ENCODE measurements at places on chromosomes 1 and 21. TPM values are rescaled to one million over a fixed set of nuclear protein-coding genes. Genes with fewer than 3 reads are reported as not detected.

GRCh38 chr1:52691821-52692220 lies 6.3 kb downstream of the COA7 start:
- H3K27ac ChIP-seq: no peak overlapping the region
- no peak for DNase-seq
- H3K27me3 ChIP-seq: no peaks in the 10 kb centered on the region
- no peaks in the 10 kb centered on the region for H3K4me1 ChIP-seq

- DNase-seq: no peak
- no peaks in the 10 kb centered on the region for H3K4me1 ChIP-seq
- H3K4me3 ChIP-seq: no peak overlapping the region
- H3K27ac ChIP-seq: no peak overlapping the region
- no peaks in the 10 kb centered on the region for H3K36me3 ChIP-seq
Measured at GRCh38 chr1:229318056-229318455, 24.8 kb downstream of the CCSAP start.

DNA sequence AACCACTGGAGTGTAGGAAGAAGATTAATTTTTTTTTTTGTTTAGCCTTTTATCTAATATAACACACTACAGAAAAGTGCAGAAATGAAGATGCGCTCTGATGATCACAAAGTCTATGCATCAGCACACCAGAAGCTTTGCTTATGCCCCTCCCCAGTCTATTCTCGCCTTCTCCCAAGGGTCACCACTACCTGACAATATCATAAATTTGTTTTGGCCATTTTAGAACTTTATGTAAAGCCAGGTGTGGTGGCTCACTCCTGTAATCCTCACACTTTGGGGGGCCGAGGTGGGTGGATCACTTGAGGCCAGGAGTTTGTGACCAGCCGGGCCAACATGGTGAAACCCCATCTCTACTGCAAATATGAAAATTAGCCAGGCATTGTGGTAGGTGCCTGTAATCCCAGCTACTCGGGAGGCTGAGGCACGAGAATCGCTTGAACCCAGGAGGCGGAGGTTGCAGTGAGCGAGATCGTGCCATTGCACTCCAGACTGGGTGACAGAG lies 231.3 kb downstream of the FOXD2 start:
- no peaks in the 10 kb centered on the region for H3K4me1 ChIP-seq
- H3K4me3 ChIP-seq: no peak overlapping the region
- DNase-seq: no peak
- no peak overlapping the region for H3K27ac ChIP-seq

DNA sequence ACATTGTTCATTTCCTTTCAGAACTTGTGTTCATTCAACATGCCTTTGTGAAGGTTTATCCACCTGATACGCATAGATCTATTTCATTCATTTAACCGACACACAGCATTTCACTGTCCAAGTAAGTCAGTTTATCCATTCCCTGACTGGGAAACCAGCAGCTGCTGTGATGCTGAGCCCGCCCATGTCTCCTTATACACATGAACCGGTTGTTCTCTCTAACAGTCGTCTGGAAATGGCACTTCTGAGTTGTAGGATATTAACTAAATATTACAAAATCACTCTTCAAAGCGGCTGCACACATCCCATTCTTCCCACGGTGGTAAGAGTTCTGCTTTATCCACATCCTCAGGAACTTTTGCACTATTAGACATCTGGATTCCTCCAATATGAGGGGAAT lies 71.1 kb downstream of the NPHP4 start:
- H3K27ac ChIP-seq: peak overlapping the region; percentile 39
- DNase-seq: peak; percentile 74
- H3K27me3 ChIP-seq: no peaks in the 10 kb centered on the region
- H3K4me1 ChIP-seq: peaks cover 5% of the 10 kb centered on the region

GRCh38 chr1:17539118-17539476 lies 401 bp upstream of the ARHGEF10L start:
- peak overlapping the region; percentile 85 for H3K4me3 ChIP-seq
- no peaks in the 10 kb centered on the region for H3K36me3 ChIP-seq
- H3K27ac ChIP-seq: no peak overlapping the region
- no peaks in the 10 kb centered on the region for H3K27me3 ChIP-seq

DNA sequence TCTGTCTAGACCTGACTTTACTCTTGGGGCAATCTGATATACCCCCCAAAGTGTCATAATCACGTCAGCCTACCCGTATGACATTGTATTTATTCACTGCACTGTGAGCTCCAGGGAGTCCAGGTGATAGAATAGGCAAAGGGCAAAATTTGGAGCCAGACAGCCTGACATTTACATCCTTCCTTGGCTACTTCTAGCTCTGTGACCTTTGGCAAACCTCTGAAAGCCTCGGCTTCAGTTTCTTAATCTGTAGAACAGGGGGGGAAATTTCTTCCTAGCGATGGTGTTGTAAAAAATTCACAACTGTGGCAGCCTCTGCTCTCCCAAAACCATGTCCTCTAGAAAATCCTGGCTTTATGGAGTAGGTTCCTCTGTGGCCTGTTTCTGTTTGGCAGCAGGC lies 240.9 kb downstream of the KIF26B start:
- H3K27me3 ChIP-seq: no peaks in the 10 kb centered on the region
- no peak overlapping the region for H3K27ac ChIP-seq
- no peak for DNase-seq
- H3K4me3 ChIP-seq: no peak overlapping the region

DNA sequence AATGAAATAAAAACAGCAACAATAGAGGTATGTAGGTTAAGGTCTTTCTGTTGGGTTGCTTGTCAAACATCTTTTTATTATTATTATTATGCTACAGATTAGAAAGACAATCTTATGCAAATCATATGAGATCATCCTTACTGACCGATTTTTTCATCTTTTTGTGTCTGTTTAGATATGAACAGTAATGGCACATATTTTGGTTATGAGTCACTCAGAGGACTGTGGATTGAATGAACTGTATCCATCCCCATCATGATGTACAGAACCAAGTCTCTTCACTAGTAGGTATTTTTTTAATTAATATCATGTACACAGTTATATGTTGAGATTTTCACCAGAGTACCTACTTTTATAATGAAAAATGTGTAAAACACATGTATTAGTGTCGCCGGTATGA lies 159.1 kb downstream of the CHRM3 start:
- H3K4me3 ChIP-seq: no peak overlapping the region
- H3K27me3 ChIP-seq: no peaks in the 10 kb centered on the region
- no peaks in the 10 kb centered on the region for H3K36me3 ChIP-seq
- no peaks in the 10 kb centered on the region for H3K4me1 ChIP-seq

DNA sequence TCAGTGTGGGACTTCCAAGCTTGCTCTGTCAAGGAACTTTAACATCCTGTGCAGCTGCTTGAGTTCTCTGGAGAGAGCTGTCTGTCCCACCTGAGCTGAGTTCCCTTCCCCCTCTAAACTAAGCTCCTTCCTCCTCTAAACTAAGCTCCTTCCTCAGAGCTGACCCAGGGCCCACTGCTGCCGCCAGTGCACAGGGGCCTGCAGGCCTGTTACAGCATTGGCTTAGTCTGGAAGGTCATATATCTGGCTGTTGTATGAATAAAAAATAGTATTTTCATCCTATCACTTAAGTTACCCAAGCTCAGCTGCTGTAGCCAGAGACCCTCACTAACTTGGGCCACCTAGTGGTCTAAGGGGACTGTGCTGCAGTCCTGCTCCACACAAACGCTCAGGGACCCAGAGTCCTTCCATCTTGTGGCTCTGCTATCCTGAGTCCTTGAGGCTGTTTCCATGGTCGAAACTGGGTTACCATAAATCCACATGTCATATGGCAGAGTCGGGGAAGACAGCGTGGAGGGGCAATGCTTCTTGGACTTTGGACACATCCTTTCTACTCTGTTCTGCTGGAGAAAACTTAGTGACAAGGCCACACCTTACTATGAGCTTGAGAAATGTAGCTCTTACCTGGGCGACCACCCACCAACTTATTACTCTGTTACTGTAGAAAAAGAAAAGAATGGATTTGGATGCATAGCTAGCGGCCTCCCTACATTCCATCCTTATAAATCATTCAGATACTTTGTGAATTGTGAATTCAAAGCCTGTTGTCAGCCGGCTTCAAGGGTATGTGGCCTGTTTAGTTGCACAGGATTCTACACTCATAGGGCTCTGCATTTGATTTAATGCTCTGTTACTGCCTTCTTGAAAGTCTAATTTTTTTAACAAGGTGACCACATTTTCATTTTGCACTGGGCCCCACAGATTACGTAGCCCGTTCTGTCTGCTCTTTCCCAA lies 71.4 kb upstream of the GCLM start:
- H3K4me3 ChIP-seq: no peak overlapping the region
- peak; percentile 22 for DNase-seq
- no peaks in the 10 kb centered on the region for H3K36me3 ChIP-seq
- no peaks in the 10 kb centered on the region for H3K27me3 ChIP-seq

DNA sequence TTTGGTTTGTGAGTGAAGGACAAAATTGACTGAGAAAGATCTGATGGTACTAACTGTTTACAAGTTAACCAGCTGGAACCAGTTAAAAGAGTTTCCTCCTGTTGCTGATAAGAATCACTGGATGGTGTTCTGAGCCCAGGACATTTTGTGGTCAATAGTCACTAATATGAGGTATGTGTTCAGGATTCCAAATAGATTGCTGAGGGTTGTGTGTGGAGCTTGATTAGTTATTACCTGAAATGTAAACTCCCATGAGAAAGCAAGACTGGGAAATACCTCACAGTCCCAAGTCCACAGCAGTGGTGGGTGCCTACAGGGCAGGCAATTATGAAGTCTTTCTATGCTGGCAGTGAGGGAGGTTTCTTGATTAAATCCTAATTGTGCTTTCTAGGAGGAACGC lies 164.6 kb downstream of the DNM3 start:
- H3K27ac ChIP-seq: no peak overlapping the region
- no peaks in the 10 kb centered on the region for H3K36me3 ChIP-seq
- peaks cover 3% of the 10 kb centered on the region for H3K4me1 ChIP-seq
- H3K27me3 ChIP-seq: no peaks in the 10 kb centered on the region

- H3K27me3 ChIP-seq: no peaks in the 10 kb centered on the region
- H3K4me1 ChIP-seq: no peaks in the 10 kb centered on the region
- H3K4me3 ChIP-seq: no peak overlapping the region
Measured at GRCh38 chr1:221468546-221468945, 273.3 kb downstream of the DUSP10 start.

- no peaks in the 10 kb centered on the region for H3K36me3 ChIP-seq
- no peak for DNase-seq
- H3K27me3 ChIP-seq: no peaks in the 10 kb centered on the region
- H3K27ac ChIP-seq: no peak overlapping the region
- no peaks in the 10 kb centered on the region for H3K4me1 ChIP-seq
Measured at GRCh38 chr1:179447489-179447888, 81.7 kb downstream of the AXDND1 start.

DNA sequence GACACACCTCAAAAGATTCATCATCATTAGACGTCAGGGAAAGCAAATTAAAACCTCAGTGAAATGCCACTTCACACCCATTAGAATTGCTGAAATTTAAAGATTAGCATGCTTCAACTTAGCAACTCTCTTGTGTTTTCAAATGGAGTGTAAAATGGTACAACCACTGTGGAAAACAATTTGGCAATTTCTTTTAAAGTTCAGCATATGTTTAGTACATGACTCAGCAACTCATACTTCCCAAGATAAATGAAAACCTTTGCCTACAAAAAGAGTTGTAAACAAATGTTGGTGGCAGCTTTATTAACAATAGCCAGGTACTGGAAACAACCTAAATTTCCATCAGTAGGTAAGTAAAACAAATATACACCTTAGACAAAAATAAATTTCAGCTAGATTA lies 42.7 kb downstream of the ST3GAL3 start:
- no peaks in the 10 kb centered on the region for H3K27me3 ChIP-seq
- DNase-seq: no peak
- no peak overlapping the region for H3K4me3 ChIP-seq
- H3K27ac ChIP-seq: no peak overlapping the region

DNA sequence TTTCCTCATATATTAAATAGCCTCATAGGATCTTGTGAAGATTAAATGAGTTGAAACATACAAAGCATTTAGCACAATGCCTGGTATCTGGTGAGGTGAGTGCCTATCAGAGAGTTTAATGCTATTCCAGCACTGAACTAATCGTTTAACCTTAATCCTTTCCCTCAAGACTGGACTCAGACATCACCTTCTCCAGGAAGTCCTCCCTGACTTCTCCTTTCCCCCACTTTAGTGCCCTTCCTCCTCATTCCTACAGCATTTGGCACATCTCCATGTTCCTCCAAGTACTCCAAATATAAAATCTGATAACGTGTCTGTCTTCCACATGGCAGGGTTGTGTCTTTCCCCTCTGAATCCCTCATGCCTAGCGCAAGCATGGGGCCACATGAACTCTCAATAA lies 59.8 kb downstream of the ZSCAN20 start:
- no peak overlapping the region for H3K4me3 ChIP-seq
- no peaks in the 10 kb centered on the region for H3K27me3 ChIP-seq

GRCh38 chr1:32501865-32502264 lies 37.0 kb downstream of the ZBTB8B start:
- H3K27me3 ChIP-seq: no peaks in the 10 kb centered on the region
- no peak overlapping the region for H3K27ac ChIP-seq
- DNase-seq: no peak
- H3K36me3 ChIP-seq: no peaks in the 10 kb centered on the region

DNA sequence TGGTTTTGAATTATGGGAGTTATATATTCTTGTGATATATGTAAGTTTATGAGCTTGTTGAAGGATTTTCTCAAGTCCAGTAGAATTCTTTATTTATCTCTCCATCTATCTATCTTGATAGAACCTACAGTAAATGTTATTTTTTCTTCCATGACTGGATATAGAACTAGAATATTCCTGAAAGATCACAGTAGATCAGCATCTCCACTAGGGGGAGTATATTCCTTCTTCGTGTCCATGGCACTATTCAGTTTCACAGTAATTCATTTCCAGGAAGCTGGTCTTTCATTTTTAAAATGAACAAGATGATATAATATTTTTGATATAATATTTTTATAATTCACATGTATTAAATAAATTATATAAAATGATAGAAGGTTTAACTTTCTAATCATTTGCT lies 18.8 kb downstream of the TMPRSS15 start:
- no peaks in the 10 kb centered on the region for H3K36me3 ChIP-seq
- DNase-seq: no peak
- H3K4me1 ChIP-seq: peaks cover under 1% of the 10 kb centered on the region

DNA sequence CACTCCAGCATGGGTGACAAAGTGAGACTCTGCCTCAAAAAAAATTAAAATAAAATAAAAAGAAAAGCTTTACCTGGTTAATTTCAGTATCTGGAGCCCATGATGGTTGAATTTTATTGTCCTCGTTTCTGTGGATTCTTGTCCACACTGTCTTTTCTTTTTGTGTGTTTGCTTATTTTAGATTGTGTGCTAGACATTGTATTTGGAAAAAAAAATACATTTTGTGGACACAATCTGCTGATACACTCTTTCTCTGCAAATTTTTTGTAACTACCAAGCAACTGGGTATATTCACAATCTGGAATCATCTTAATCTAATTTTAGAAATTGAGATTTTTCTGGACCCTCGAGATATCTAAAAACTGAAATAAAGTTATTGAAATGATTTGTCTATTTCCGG lies 41.6 kb upstream of the PDE9A start:
- DNase-seq: no peak
- no peak overlapping the region for H3K4me3 ChIP-seq
- no peak overlapping the region for H3K27ac ChIP-seq
- no peaks in the 10 kb centered on the region for H3K27me3 ChIP-seq

GRCh38 chr1:30474818-30475200 lies 248.6 kb downstream of the MATN1 start:
- DNase-seq: no peak
- H3K36me3 ChIP-seq: no peaks in the 10 kb centered on the region
- H3K27ac ChIP-seq: no peak overlapping the region
- H3K27me3 ChIP-seq: no peaks in the 10 kb centered on the region

- no peaks in the 10 kb centered on the region for H3K4me1 ChIP-seq
- H3K27ac ChIP-seq: no peak overlapping the region
- DNase-seq: no peak
- H3K4me3 ChIP-seq: no peak overlapping the region
- no peaks in the 10 kb centered on the region for H3K36me3 ChIP-seq
Measured at GRCh38 chr1:82269431-82269830, 468.7 kb downstream of the ADGRL2 start.

Gene SMIM1
- 6.8 TPM for total RNA-seq

Gene SDHC
- 69.6 TPM for total RNA-seq

Gene LCE2A
- not detected for total RNA-seq

Measured in pancreas (tissue), 10 donors.